ENCODE measurements at places on chromosomes 12 and 14. TPM values are rescaled to one million over a fixed set of nuclear protein-coding genes. Genes with fewer than 3 reads are reported as not detected.

DNA sequence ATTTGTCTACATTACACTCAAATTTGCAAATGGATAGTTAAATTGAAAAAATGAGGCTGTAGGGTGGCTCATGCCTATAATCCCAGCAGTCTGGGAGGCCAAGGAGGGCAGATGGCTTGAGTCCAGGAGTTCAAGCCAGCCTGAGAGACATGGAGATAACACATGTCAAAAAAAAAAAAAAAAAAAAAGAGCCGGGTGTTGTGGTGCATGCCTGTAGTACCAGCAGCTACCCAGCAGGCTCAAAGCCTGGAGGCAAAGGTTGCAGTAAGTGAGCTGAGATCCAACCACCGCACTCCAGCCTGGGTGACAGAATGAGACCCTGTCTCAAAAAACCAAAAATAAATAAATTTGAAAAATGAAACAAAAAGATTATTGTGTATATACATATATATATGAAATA, 119.9 kb upstream of the MGAT4C start:
- no peak overlapping the region for H3K27ac ChIP-seq
- H3K4me3 ChIP-seq = no peak overlapping the region
- no peaks in the 10 kb centered on the region for H3K4me1 ChIP-seq
- no peaks in the 10 kb centered on the region for H3K36me3 ChIP-seq
- DNase-seq = no peak

DNA sequence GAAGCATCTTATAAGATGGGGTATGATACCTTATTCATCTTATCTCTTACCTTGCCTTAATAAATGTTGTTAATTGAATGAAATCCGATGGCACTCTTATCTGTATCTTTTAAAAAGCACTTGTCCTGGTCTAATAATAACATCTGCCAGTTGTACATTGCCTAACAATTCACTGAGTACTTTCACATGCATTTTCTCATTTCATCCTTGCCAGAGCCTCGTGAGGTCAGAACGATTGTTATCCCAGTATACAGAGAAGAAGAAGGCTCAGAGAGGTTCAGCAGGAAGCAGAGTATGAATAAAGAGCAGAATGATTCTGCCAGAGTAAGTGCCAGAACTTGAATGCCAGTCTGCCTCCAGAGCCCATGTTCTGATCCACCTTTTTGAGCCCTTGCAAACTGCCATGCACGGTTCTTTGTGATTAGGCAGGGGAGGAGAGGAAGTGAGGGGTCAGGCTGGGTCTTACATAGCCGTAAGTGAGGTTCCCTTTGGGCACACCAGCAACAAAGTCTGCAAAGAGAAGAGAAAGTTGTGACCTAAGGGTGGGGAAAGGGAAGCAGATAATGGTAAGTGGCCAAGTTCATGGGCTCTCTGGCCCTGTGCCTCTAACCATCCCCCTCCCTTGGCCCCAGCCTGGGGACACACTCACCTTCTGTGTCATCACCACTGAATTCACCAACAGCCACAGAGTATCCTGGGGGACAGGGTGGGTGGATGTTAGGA, 11.7 kb downstream of the ITGA5 start:
- no peak overlapping the region for H3K4me3 ChIP-seq
- H3K4me1 ChIP-seq = peaks cover 2% of the 10 kb centered on the region
- H3K36me3 ChIP-seq = peaks cover 10% of the 10 kb centered on the region
- DNase-seq = no peak
- no peak overlapping the region for H3K27ac ChIP-seq
- H3K27me3 ChIP-seq = no peaks in the 10 kb centered on the region

OVCH1 gene
- total RNA-seq = not detected

LRTM2 gene
- total RNA-seq = not detected

DNA sequence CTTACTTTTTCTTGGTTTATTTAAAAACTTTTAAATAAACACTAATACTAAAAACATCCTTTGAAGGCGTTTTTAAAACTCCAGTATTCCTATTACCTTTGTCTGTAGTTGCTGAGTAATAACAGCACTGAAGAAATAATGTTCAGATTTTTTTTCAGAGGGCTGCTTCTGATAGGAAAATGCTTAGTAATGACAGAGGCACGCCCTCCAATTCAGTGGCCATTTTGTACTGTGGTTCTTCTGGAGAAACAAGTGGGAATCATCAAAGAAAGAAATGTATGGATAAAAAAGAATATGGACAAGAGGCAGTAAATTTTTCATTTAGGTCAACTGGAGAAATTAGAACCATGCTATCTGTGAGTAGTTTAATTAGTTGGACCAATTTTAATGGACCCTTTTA, 13.6 kb downstream of the VEZT start:
- no peak overlapping the region for H3K27ac ChIP-seq
- no peak overlapping the region for H3K4me3 ChIP-seq
- no peak for DNase-seq
- no peaks in the 10 kb centered on the region for H3K36me3 ChIP-seq
- H3K27me3 ChIP-seq = no peaks in the 10 kb centered on the region

TESPA1 gene
- not detected for total RNA-seq

- H3K27ac ChIP-seq = no peak overlapping the region
- H3K4me3 ChIP-seq = no peak overlapping the region
- no peaks in the 10 kb centered on the region for H3K27me3 ChIP-seq
- H3K4me1 ChIP-seq = no peaks in the 10 kb centered on the region
- no peak for DNase-seq
Measured at GRCh38 chr12:28446031-28446430, 255.8 kb downstream of the CCDC91 start.

DNA sequence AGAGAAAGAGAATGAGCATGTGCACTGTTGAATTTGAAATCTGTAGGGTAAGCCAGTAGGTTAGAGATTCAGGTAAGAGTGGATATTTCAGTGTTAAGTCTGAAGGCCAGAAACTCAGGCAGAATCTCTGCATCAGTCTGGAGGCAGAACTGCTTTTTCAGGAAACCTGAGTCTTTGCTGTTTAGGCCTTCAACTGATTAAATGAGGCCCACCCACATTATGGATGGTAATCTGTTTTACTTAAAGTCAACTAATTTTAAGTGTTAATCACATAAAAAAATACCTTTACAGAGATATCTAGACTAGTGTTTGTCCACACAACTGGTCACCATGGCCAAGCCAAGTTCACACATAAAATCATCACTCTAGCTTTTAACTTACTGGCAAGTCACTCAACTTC, 205.0 kb upstream of the DDHD1 start:
- no peaks in the 10 kb centered on the region for H3K27me3 ChIP-seq
- no peak for DNase-seq
- H3K36me3 ChIP-seq = no peaks in the 10 kb centered on the region
- H3K27ac ChIP-seq = no peak overlapping the region
- no peaks in the 10 kb centered on the region for H3K4me1 ChIP-seq
- H3K4me3 ChIP-seq = no peak overlapping the region

RDH11 gene
- total RNA-seq = 87.9 TPM

PTGER2 gene
- total RNA-seq = 0.30 TPM

OTX2 gene
- total RNA-seq = not detected

AQP6 gene
- not detected for total RNA-seq

MBD6 gene
- 61.1 TPM for total RNA-seq
